ENCODE measurements at places on chromosomes 5 and 9.

DNA sequence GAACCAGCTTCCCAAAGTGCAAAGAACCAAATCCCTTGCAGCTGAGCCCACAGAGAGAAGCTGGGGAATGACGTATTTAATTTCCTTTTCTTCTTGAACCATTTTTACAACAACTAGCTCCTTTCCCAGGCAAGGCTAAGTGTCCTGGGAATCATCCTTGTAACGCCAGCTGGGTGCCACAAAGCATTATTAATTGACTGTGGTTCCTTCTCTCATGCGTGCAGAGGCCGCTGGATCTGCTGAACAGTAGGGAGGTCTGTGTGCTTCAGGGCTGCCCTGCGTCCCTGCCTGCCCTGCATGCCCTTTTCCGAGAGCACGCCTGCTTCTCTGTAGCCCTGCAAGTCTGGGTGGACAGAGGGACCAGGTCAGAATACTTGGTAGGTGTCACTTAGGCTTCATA is 124.1 kb upstream of the OTULINL start:
- DNase-seq, result no peak

GRCh38 chr9:129111528-129112151 is 425 bp downstream of the PTPA start:
- DNase-seq, result peak; percentile 30

DNA sequence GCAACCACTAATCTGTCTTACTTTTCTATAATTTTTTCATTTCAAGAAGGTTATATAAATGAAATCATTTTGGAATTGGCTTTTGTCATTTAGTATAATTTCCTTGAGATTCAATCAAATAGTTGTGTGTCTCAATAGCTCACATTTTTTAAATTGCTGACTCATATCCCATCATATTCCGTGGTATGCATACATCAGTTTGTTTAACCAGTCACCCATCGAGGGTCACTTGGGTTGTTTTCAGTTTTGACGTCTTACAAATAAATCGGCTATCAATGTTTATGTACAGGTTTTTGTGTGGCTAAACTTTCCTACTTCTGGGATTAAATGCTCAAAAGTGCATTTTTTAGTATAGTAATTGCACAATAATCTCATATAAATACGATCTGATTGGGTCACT is 185.5 kb downstream of the TAF11L14 start:
- no peak for DNase-seq

DNA sequence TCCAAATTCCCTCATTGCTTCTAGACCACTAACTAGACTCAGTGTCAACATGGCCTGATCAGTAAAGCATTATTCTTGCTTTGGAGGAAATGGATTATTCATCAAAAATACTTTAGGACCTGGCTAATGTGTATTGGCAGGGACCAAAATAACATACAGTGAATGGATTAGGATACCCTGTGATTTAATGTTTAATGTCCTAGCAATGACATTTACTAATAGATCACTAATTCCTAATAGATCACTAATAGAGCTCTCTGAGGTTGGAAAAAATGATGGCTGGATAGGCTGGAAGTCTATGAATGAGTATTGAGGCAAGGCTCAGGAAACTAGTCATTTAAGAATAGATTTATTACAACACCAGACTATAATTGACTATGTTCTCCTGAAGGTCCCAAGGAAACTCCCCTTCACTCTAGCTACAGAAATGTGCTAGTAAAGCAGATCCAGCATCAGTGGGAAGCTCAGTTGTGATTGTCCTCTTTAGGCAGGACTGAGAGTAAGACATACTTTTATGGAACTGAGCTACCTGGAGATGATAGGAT is 46.1 kb upstream of the CHSY3 start:
- no peak for DNase-seq

DNA sequence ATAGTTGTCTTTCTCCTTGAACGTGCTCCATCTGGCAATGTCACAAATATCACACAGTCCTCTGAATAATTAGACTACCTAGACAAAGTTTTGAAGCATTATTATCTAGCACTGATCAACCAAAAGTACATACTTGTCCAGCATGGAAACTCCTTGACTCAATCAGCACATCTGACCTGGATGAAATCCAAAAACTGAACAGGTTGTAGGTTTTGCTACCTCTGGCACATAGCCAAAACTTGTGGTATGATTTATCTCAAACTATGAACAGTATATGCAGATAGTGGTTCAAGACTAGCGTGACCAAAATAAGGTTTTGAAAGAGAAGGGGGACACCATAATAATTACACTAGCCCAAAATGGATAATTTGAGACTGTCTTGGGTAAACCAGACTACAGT is 158.1 kb downstream of the ARRDC3 start:
- DNase-seq, result no peak

GRCh38 chr5:117054911-117055310 is 480.3 kb upstream of the SEMA6A start:
- DNase-seq, result no peak

DNA sequence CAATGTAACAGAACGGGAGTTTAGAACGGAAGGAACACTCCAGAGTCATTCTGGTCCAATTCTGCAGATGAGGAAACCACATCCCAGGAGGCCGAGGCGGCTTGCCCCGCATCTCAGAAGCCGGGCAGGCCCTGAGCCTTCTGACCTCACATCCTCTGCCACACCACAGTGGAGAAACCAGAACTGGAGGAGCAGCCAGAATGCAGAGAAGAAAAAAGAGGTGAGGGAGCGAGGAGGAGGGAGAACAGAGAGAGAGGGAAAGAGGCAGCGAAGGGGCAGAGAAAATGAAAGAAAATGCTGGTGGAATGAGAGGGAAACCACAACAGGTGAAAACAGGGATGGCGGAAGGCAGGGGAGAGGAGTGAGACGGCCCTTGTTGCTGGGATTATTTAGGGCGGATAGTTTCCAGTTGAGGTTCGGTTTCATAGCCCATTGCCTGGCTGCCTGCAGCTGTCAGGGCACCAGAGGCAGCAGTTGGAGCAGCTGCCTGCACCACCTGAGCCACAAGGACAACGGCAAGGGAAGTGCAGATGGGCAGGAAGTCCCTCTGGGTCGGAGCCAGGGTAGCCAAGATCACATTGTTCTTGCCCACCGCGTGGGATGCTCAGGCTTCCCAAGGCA is at the start of gene HMHB1:
Gene HMHB1 (plus strand): TSS at position 77 of the 621 bp plus-strand sequence.
- no peak for DNase-seq

- DNase-seq, result no peak
Observed at GRCh38 chr5:51091816-51092215, 291.4 kb upstream of the ISL1 start.

GRCh38 chr5:148859703-148860102 is 33.3 kb downstream of the ADRB2 start:
- DNase-seq, result no peak

- peak; percentile 75 for DNase-seq
Observed at GRCh38 chr5:128498844-128499455, 39.1 kb downstream of the FBN2 start.

- DNase-seq, result no peak
Observed at GRCh38 chr9:129777769-129778130, 24.9 kb upstream of the PTGES start.

DNA sequence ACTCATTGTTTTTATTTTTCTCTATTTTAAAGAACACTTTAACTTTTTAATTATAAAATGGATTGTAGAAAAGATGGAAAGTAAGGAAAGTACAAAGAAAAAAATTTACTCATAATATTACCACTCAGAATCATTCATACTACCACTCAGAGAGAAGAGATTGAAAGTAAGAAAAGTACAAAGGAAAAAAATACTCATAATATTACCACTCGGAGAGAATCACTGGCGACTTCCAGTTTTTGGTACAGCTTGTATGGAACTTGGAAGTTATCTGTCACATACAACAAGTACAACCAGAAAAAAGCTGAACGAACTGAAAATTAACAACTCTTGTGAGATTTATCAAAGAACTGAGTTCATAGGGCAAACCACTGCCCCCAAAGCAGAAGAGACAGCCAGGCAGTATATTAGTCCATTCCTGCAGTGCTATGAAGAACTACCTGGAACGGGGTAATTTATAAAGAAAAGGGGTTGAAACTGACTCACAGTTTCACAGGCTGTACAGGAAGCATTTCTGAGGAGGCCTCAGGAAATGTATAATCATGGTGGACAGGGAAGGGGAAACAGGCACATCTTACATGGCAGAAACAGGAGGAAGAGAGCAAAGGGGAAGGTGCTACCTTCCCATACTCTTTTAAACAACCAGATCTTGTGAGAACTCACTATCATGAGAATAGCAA is 183.9 kb downstream of the SMARCA2 start:
- no peak for DNase-seq

- no peak for DNase-seq
Observed at GRCh38 chr5:77168879-77169244, 41.6 kb upstream of the PDE8B start.

DNA sequence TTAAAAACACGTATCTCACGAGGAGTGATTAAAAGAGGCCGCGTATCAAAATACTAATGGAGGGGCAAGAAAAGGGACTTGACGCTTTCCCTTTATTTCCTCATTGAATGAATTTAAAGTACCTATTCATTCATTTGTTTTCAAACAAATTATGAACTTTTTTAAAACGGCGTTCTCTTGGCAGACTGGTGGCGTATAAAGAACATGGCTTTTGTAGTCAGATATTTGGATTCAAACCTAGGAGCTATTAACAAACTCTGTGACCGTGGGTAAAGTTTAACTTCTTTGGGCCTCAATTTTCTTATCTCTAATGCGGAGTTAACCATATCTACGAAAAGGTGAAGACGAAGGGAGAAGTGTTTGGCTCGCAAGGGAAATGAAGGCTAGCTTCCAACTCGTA is 876 bp downstream of the CAAP1 start:
- DNase-seq, result peak; percentile 3

- peak; percentile 24 for DNase-seq
Observed at GRCh38 chr9:114754581-114754980, 51.3 kb downstream of the TNFSF15 start.

GRCh38 chr5:1931604-1932231 is 49.0 kb upstream of the IRX4 start:
- DNase-seq, result no peak

DNA sequence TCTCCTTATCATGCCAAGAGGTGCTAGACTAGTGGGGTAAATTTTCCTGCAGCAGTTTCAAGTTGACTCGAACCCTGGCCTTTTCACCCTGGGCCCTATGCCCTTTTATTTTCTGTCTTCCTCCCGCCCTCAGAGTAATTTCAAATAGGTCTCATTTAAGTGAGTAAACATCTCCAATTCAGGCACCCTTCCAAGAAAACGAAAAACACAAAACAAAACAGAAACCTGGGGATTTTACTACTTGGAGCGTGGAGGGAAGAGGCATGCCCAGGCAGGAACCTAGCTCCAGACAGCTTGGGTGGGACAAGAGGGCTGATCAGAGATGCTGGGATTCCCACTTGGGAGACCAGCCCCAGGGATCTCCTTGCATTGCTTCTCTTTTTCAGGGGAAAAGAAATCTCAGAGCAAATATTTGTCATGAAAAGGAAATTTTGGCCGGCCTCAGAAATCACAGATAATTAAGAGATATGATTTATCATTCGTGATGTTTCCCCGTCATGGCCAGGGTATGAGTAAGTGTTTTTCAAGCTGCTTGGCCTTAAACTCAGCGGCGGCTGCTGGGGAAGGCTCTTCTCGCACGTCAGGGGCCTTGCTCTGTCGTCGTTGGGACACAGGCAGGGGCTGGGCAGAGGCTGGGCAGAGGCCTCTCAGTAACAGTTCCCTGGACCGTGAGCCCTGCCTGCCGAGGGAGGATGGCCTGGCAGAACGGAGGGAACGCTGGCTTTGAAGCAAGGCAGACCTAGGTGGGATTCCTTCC is 248.6 kb upstream of the KLF4 start:
- no peak for DNase-seq

GRCh38 chr5:76663573-76663972 is 40.4 kb upstream of the F2RL2 start:
- no peak for DNase-seq

All from suppressor macrophage (primary cell).